Esophagus squamous epithelium (tissue), 5 donors: ENCODE measurements at places on chromosomes 11 and 22.

GRCh38 chr11:13577881-13578280 is 82.1 kb upstream of the PTH start:
- DNase-seq: no peak

- no peak for DNase-seq
Measured at GRCh38 chr11:86369668-86370067, 5.0 kb upstream of the CCDC81 start.

DNA sequence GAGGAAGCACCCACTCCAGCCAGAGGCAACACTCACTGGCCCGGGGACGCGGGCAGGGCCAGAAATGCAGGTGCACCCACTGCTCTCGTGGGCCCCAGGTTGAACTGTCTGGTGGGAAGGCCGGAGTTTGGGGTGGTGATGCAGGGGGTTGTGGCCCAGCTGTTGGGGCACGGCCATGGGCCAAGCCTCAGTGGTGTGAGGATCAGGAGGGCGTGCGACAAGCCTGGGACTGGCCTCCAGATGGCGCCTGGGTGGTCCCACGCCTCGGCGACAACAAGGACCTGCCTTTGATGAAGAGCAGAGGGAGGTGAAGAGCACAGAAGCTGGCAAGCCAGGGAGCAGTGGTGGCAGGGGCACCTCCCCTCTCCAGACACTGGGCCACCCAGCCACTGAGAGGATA is 240.8 kb downstream of the BRD1 start:
- DNase-seq: no peak

- DNase-seq: no peak
Measured at GRCh38 chr11:94117871-94118270, 10.8 kb upstream of the PANX1 start.

DNA sequence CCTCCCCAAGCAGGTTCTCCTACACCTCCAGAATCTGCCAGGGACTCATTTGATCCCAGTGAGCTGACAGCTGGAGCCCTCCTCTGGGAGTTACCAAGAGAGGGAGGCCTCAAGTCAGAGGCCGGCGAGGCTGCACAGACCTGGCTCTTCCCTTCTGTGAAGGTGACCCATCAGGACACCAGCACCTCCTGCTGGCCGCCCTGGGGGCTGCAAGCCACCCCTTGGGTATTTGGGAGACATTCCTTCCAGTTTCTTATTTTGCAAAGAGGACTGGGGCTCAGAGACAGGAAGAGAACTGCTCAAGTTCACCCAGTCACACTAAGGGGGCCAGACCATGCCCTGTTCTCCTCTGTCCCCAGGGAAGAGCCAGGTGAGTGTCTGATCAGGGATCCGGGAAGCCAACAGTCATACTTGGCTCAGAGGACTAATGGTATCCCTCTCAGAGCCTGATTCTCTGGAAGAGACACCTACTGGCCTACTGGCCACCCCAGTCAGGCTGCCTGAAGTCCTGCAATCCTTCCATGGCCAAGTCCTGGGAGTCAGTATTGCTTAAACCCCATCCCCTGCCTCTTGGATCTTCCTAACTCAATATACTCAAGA is 40.5 kb upstream of the RIC3 start:
- DNase-seq: no peak

DNA sequence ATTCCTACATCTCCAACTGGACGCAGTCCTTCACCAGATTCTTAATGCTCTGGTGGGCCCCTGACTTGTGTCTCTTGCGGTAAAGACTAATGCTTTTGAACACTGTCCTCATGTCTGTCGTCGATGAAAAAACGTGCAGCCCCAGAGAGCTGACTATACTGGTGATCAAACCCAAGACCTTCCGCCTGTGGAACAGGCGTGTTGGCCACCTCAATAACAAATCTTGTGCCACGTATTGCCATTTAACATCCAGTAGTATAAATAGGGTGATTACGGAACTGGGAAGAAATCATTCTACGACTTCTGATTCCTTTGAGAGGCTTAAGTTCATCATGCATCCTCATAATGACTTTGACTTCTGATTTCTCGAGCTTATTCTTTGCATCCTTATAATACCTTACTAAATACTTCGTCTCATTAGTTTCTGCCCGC is 45.6 kb downstream of the OR4D9 start:
- no peak for DNase-seq

DNA sequence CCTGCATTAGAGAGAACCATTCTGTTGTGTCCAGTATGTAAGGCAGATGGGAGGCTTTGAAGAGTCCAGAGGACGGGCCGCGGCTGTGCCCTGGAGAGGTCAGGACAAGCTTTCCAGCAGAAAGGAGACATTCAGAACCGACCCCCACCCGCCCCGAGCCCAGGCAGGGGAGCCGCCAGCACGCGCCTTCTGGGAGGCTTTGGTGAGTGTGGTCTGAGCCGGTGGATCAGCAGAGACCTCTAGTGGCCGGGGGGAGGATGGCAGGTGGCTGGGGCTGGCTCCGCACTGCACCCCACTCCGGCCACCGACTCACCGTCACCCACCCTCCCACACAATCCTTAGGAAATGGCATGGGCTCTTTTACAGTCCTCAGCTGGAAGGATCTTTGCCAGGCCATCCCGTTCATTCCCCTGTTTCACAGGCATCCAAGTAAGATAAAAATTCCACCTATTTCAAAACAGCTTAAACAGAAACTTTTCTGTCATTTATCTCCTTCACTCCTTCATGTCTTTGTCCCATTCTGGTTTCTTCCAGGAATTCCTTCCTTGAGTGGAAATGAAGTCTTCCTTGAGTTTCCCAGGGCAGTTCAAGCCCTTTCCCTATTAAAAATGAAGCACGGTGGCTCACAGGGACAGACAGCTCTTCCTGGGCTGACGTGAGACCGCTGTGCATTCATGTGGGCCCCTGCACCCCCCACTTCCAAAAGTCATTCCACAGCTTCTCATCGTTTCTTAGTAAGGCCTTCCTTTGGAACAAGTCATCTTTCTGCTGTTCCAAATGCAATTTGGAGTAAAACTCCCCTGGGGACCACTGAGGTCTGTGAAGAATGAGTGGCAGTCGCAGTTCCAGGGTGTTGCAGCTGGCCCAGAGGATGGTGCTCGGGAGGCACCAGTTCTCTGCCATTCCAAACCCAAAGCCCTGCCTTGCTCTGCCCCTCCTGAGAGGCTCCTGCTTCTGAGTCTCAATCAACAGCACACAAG is 91.0 kb downstream of the FEZ1 start:
- DNase-seq: no peak
